ENCODE measurements at places on chromosomes 6 and 20.

DNA sequence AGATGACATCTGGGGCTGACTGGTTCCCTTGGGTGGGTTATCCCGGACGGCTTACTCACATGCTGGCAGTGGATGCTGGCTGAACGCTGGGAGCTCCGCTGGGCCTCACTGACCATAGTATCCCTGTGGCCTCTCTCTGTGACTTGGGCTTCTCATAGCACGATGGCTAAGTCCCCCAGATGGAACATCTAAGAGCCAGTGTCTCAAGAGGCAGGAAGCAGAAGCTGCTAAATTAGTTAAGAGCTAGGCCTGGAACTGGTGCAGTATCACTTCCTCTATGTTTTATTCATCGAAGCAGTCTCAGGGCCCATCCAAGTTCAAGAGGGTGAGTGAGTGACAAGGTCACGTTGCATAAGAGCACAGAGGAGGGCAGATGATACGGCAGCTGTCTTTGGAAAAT lies 116.5 kb upstream of the LAMP5 start:
- no peak for DNase-seq

GRCh38 chr20:6265204-6265904 lies 142.5 kb upstream of the FERMT1 start:
- DNase-seq = peak; percentile 59

DNA sequence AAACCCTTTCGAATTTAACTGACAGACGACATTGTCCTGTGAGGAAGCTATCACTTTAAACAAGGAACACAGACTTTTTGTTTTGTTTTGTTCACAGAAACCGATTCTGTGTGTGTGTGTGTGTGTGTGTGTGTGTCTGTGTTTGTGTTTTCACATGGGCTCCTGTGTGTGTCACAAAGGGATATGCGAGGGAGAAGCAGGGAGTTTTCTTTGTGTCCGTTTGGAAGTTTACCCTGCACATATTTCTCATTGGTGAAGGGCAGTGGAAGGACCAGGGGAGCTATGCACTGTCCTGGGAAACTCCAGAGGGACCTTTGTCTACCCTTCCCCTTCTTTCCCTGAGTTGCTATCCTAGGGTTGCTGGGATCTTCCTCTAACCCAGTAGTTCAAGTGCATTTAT lies 17.7 kb downstream of the POM121L2 start:
- DNase-seq = no peak

DNA sequence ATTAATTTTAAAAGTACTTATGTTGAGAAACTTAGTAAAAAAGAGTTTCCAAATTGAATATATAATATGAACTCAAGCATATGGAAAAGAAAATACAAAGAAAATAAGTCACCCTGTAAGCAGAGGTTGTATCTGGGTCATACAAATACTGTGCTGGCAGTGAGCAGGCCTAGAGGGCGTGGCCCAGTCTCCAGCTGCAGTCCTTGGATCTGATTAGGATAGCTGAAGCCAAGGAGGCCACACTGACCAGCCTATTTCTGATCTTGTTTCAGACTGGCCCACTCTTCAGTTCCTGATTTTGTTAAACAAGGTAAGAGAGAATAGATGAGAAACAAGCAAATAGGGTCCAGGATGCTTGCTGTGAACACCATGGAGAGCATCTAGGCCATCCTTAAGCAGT lies 228.8 kb downstream of the EPM2A start:
- no peak for DNase-seq

DNA sequence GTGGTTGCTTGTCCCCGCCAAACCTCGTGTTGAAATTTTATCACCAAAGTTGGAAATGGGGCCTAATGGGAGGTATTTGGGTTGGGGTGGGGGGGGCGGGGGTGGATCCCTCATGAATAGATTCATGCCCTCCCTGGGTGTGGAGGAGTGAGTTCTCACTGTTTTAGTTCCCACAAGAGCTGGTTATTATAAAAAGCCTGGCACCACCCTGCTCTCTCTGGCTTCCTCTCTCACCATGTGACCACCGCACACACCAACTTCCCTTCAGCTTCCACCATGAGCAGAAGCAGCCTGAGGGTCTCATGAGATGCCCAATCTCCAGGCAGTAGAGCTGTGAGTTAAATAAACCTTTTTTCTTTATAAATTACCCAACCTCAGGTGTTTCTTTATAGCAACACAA lies 111.3 kb downstream of the PRDM1 start:
- DNase-seq = no peak

DNA sequence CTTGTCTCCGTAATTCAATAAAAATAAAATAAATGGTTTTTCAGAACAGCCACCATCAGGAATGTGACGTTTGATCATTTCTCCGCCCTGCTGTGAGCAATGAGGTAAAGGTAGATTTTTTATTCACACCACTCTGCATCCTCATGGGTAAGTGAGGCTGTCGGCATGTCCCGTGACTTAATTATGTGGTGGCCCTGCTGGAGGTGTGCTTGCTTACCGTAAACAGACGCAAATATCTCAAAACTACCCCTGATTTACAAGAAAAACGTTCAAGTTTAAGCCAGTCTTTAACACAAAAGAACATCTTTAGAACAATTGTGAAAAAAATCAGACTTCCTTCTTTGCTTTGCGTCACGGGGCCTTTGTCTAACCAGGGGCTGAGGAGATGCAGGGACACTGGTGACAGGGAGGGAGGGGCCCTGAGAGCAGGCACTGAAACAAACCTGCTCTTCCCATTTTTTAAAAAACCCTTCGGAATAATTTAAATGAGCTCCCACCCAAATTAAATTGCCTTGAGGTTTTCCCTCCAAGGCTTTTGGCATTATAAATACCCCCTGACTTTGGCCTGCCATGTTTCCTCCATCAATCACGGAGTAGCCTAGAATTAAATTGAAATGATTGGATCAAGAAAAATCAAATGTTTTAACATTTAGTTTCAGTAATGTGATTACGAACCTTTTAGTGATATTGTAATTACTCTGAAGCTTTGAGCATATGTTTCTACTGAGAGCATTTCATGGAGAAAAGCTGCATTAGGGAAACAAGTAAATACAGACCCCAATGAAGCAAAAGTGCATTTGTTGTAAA lies 13.4 kb downstream of the PRKN start:
- no peak for DNase-seq

DNA sequence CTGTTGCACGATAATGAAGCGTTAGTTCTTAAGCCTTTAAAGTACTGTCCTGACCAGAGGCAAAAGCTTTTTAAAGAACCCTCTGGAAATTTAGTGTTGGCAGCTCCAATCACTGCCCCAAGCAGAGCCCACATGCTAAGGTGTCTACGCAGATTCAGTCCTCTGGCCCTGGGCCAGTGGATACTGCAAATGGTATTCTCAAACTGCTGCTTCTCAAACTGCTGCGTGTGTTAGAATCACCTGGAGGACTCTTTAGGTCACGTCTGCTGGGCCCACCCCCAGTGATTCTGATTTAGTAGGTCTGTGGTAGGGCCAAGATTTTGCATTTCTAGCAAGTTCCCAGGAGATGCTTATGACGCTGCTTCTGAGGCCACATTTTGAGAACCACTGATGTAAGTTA lies 96.0 kb upstream of the CCDC28A start:
- DNase-seq = no peak

GRCh38 chr6:14717307-14717706 lies 528.6 kb upstream of the JARID2 start:
- no peak for DNase-seq

DNA sequence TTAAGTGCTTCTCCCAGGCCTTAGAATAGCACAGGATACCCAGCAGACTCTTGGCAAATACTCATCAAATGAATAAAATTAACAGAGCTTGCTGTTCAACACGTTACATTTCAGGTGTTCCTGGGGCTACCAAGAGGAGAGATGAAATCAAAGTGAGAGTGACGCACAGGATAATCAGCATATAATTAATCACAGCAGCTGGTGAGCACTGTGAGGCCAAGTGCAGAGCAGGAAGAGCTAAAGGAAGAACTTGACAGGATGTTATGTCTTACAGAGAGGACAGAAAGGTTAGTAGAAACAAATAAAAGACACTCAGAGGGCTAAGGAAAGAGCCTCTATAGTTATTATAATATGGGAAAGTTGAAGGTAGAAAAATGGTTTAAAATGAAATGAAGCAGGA lies 8.8 kb downstream of the PPIL1 start:
- no peak for DNase-seq

GRCh38 chr6:3795836-3796718 lies 44.6 kb upstream of the PXDC1 start:
- DNase-seq = no peak

Measured in RWPE1 (cell line).